ENCODE measurements at places on chromosomes 3 and 15.
A peak's percentile ranks its signal among the peaks of the same experiment; 100 is the strongest.

DNA sequence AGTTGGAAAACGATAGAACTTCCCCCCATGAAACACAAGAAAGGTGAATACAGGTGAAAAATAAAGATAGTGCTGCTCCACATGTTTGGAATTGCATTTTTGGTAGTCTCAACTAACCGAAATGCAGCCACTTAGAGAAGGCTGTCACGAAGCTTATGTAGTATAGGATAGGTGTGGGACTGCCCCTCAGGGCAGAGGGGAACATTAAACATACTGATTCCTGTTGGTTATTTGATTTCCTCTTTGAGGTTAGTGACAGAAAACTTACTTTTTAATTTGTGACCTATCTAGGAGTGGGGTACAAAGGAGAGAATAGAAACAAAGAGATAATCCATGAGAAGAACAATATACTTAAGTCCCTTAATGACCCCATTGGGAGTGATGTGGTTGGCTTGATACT is 85.8 kb upstream of the SATB1 start:
- no peak for DNase-seq

DNA sequence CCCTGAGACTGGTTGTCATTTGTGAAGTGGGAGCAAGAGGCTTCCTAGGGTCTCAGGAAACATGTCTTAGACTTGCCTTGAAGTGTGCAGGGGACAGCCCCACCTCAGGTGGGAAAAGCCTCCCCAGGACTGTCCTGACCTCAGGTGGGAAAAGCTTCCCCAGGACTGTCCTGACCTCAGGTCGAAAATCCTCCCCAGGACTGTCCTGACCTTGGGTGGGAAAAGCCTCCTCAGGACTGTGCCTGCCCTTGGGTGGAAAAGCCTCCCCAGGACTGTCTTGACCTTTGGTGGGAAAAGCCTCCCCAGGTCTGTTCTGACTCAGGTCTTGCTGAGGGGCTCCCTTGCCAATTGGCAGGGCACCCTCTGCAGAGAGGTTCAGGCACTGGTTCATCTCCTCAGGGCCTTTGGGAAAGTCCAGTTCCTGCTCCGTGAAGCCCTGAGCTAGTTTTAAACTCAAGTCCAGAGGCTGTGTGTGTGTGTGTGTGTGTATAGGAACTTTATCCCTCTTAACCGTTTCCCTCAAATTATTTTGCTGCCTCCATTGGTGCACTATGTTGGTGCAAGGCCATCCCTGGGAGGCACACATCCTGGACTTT is 64.7 kb downstream of the WNT7A start:
- DNase-seq, result no peak

DNA sequence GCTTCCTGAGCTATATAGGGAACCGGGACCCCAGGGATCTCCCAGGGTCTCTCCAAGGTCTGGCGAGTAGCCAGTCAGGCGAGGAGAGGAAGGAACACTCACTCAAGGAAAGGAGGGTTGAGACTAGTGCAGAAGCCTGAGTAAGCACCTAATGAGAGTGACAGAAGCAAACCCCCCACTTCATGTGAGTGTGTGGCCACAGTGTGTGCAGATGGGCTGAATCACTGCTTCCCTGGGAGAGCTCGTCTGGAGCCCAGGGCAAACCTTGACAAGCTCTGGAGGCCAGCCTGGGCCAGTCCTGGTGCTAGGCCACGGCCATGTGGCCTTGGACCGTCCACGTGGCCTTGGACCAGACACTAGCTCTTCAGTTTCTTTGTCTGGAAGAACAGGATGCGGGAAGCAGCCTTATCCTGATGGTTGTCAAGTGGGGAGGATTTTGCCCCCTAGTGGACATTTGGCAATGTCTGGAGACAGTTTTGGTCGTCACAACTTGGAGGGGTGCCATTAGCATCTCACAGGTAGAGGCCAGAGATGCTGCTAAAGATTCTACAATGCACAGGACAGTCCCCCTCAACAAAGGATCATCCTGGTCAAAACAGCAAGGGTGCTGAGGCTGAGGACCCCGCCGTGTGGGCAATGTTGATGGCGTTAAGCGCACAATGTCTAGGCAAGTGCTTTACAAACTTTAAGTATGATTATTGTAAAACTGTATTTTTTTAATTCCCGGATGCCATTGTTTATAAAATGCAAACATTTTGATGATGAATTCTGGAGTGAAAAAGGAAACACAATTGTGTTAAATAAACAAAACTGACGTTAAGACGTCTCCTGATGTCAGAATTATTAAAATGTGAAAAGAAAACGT is 34.8 kb upstream of the CTSH start:
- peak; percentile 20 for DNase-seq

DNA sequence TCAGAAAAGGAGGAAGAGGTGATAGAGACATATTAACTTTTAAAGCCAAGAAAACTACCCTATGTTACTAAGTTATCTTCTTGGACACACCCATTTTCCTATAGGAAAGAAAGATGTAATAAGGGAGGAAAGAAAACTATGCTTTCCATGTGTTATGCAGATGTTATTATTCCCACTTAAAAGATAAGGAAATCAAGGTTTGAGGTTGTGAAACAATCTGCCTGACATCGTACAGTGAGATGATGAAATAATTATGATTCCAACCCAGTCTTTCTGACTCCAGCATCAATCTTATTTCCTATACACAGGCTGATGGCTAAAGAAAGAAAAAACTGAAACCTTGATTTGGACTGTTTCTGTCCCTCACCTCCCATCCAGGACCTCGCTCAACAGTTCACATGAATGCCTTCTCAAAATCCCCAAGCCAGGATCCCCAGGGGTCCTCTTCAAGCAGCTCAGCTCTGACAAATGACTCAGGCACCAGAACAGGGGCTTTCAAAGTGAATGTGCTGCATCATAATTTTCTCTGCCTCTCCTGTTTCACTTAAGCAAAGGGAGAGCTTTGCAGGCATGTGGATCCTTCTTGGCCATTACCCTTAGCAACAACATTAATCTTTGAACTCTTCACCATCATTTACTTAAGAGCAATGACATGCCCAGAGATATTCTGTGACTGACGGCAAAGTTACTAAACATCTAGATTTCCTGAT is 12.4 kb upstream of the EID1 start:
- DNase-seq, result no peak

DNA sequence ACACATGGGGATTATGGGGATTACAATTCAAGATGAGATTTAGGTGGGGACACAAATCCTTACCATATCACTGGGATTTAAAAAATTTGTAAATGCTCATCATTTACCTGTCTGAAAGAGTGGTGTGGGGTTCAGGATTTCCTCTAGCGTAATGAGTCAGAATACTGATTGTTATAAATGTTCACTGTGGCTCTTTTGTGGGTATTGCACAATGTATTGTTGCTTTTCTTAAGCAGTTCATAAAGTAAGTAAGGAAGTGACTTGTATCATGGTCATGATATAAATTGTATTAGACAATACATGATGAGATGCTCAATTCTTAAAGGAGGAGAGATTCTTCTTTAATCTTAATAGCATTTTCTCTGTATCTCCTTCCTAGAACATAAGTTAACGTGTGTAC is 262.1 kb downstream of the CNTN4 start:
- DNase-seq, result no peak

DNA sequence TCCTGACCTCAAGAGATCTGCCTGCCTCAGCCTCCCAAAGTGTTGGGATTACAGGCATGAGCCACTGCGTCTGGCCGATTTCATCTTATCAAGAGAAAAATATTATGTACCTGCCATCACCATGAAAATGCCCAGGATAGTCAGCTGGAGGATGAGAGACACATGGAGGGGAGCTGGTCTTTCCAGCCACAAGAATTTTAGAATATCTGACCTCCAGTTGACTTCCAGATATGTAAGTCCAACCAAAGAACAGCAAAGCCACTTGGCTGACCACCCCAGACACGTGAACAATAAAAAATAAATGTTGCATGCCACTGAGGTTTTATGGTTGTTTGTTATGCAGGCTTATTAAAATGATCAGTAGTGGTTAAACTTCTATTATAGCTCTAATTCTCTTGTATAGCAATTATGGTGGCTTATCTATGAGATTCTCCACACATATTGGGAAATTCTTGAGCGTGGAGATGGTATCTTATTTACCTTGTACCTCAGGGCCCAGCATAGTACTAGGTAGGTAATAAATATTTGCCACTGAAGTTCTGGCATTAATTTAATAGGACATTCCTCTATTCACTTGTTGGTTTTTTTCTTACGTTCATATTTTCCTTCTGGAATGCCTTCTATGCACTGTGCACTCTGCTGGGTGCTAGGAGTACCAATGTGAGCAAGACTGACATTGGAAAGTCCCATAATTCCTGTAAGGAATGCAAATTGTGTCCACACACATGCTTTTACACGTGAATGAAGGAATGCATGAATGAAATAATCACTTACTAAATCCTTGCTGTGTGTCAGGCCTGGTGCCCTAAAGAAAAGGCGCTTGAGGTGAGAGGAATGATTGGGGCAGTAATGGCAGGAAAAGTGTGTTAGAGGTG is 77.6 kb downstream of the EDEM1 start:
- DNase-seq, result no peak

- no peak for DNase-seq
Observed at GRCh38 chr3:48748754-48749153, 31.7 kb upstream of the IP6K2 start.

- no peak for DNase-seq
Observed at GRCh38 chr3:79018671-79019136, 749.1 kb downstream of the ROBO1 start.

- DNase-seq, result no peak
Observed at GRCh38 chr15:29774900-29775299, 47.4 kb downstream of the TJP1 start.

DNA sequence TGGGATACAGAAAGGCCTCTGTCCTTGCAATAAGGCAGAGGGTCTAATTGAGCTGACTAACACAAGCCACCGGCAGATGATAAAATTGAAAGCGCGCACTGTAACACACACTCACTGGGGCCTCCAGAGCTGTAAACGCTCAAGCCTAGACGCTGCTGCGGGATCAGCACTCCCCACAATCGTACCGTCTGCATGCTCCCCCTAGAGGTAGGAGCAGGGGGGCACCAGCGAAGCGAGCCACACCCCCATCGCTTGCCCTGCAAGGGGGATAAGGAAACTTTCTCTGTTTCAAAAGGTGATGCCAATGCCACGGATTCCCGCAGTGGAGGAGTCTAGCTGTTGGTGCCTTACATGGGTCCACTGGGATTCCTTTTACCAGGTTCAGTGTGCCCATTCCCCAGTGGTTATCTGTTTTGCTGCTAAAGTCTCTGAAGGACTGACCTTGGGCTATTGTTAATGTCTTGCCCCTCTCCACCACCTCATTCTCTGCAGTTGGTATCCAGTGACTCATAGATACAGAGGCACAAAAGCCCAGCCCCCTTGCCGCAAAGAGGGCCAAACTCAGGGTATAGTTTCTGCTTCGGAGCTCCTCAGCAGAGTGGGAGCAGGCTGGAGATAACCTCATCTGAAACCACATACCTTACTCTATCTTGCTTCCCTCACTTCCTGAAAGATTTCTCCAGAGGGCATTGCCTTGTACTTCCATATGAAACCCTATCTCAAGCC is 139.3 kb upstream of the KBTBD8 start:
- no peak for DNase-seq

GRCh38 chr3:177068967-177069366 is 128.3 kb downstream of the TBL1XR1 start:
- no peak for DNase-seq

Measured in stimulated activated CD4-positive, alpha-beta T cell treated with anti-CD3 and anti-CD28 coated beads, Interleukin-1b, Interleukin-23, amount 100 ng/mL, for 48 hours (primary cell).